ENCODE measurements at places on chromosomes 4 and X.
A peak's percentile ranks its signal among the peaks of the same experiment; 100 is the strongest.

GRCh38 chr4:17120761-17121160, 222.3 kb upstream of the LDB2 start:
- no peak for DNase-seq

GRCh38 chrX:54171527-54172250, 11.4 kb downstream of the FAM120C start:
- no peak for DNase-seq

- no peak for DNase-seq
Measured at GRCh38 chr4:182752158-182752910, 164.9 kb downstream of the DCTD start.

GRCh38 chr4:11299016-11299415, 129.7 kb downstream of the HS3ST1 start:
- DNase-seq = no peak

- no peak for DNase-seq
Measured at GRCh38 chr4:145298885-145299284, 118.5 kb upstream of the OTUD4 start.

- no peak for DNase-seq
Measured at GRCh38 chr4:108744307-108744706, 18.5 kb downstream of the ETNPPL start.

GRCh38 chrX:40169193-40170101, 71.7 kb upstream of the BCOR start:
- DNase-seq = peak; percentile 80

DNA sequence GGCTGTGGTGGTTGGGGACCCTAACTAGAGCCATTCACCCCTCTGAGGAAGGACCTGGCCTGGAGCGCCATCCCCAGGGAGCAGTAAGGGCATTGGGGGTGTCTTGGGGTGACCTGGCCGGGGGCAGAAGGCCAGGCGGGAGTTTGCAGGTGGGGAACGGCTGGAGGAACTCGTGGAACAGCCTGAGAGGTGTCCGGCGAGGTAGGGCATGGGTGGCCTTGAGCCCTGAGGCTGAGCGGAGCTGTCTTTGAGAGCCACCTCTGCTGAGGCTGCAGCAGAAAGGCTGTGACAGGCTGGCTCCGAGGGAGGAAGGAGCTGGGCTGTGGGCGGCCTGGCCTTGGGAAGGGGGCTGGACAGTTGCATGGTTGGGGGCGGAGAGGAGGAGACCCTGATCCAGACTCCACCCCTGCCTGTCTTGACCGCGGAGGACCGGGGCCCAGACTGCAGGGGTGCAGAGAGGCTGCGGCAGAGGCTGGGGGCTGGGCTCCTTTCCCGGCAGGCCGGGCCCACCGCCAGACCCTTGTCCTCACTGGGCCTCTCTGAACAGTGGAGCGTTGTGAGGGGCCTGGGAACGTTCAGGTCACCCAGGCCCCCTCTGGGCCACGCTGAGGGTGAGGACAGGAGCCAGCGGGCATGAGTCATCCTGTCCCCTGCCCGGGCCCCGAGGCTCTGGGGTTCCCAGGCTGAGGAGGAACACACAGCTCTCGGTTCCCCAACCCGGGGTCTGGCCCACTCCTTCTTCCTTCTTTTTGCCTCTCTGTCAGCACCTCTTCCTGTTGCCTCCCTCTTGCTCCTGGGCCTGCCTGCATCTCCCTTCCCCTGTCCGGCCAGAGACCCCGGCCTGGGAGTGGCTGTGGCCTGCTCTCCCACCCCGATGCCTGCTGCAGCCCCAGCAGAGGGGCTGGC, 8.1 kb downstream of the SH3BP2 start:
- peak; percentile 75 for DNase-seq

GRCh38 chrX:69083361-69083760, 81.9 kb downstream of the PJA1 start:
- DNase-seq = no peak

- DNase-seq = no peak
Measured at GRCh38 chrX:108485960-108486359, 46.3 kb downstream of the COL4A5 start.

DNA sequence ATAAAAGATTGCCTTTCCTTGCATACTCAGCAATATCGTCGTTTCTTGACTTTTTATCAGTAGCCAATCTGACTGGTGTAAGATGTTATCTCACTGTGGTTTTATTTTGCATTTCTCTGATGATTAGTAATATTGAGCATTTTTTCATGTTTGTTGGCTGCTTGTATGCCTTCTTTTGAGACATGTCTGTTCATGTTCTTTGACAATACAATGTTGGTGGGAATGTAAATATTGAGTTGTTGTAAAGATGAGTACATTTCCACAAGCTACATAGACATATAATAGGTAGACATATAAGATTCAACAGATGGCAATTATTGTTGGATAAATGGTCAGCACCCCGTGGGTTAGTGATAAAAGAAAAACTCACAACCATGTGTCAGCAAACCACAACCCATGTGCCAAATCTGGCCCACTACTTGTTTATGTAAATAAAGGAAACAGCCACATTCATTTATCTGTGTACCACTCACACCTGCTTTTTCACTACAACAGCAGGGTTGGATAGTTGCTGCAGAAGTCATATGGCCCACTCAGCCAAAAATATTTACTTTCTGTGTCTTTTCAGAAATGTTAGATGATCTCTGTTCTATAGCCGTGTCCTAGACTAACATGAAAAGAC, 153.1 kb upstream of the VCX start:
- DNase-seq = no peak

- peak; percentile 6 for DNase-seq
Measured at GRCh38 chr4:112765317-112765974, 128.5 kb downstream of the LARP7 start.

DNA sequence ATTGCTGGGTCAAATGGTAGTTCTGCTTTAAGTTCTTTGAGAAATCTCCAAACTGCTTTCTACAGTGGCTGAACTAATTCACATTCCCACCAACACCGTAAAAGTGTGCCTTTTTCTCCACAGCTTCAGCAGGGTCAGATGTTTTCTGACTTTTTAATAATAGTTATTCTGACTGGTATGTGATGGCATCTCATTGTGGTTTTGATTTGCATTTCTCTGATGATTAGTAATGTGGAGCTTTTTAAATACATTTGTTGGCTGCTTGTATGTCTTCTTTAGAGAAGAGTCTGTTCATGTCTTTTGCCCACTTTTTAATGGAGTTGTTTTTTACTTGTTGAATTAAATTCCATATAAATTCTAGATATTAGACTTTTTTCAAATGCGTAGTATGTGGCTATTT, 257.5 kb upstream of the ANKRD50 start:
- no peak for DNase-seq

DNA sequence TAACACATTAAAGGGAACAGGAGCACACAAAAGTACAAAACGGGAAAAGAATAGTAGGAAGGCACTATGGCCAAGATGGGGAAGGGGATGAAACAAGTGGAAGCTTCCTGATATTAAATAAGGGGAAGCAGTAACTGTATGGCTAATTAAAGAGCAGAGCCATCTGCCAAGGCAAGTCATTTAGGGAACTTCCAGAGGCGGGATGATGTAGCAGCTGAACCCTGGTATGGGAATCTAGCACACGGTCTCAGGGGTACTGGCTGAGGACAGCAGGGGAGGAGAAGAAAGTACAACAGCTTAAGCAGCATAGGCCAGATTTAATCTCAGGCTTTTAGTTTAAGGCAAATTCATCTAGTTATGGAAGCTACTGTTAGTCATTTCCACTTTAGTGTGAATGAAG, 59.1 kb downstream of the IGFBP7 start:
- DNase-seq = no peak

DNA sequence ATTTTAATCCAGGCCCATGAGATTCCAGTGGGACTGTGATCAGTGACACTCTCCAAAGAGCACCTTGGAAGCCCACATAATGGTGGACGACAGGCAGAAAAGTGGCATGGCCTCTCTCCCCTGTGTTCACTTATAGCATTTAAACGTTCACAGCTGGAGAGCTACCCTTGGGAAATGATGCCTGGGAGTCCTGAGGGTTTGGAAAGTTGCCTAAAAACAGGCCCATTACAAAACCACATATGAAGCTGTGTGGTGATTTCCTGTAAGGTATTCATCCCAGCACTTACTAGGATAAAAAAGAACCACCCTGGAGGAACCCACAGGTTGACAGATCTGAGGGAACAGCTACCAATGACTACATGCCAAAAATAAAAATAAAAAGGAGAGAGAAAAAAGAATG, 193.2 kb downstream of the RASL11B start:
- no peak for DNase-seq

DNA sequence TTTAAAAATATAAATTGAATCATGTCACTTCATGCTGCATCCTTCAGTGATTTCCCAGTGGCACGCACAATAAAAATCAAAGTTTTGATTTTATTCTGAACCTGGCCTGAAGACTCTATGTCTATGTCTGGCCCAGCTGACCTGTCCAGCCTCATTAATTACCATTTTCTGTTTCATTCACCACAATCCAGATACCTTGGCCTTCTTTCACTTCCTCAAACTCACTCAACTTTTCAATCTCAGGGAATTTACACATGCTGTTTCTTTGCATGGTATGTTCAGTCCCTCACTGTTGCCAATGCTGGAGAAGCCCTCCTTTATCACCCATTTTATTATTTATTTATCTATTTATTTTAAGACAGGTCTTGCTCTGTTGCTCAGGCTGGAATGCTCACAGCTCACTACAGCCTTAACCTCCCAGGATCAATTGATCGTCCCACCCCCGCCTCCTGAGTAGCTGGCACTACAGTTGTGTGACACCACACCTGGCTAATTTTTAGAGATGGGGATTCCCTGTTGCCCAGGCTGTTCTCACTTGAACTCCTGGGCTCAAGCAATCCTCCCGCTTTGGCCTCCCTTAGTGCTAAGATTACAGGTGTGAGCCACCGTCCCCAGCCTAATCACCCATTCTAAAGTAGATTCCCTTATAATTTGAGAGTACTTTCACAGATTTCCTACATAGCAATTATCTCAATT, 43.1 kb downstream of the ZGRF1 start:
- DNase-seq = peak; percentile 25

DNA sequence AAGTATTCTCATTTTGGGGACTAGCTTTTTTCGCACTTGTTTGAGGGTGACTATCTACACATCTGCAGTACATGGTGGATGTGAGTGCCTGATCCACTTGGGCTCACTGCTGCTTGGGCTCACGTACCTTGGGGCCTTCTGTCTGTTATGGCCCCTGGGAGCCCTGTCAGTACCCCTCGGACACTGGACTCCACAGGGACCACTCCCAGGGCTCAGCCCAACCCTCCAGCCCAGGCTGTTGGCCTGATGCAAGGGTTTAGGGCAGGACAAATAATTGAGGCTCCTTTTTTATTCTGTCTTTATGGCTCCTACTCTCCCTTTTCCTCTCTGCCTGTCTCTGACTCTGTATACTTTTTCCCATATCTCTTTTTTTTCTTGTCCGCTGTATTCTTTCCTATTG, 32.7 kb upstream of the MSN start:
- DNase-seq = no peak
